T-helper 1 cell (primary cell): ENCODE measurements at places on chromosomes 7 and 10.

DNA sequence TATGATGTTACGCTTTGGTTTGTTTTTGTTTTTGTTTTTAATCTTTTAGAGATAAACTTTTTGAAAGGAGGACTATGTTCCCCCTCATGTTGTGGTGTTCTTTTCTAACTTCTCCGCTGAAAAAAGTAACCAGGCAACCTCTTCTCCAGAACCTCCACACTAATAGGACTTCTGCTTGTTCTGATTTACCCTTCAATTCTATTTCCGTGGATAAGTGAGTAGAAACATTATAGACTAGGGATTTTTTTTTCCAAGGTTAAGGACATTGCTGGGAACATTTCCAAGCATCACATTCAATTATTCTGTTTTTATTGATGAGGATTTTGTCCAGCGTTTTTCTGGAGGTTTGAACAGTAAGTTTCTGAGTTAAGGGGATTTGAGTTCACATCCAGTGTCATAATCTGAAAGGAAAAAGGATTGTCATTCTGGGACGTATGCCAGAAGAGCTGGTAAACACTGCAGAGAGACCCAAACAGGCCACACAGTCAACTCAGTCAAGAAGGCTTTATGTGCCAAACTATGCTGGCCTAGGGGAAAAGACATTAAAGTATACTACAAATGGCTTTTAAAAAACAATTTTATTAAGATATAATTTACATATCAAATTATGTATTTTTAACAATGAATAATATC is 28.3 kb upstream of the RALA start:
- no peak for DNase-seq

- no peak for DNase-seq
Observed at GRCh38 chr10:85187047-85187446, 858.7 kb downstream of the CCSER2 start.

DNA sequence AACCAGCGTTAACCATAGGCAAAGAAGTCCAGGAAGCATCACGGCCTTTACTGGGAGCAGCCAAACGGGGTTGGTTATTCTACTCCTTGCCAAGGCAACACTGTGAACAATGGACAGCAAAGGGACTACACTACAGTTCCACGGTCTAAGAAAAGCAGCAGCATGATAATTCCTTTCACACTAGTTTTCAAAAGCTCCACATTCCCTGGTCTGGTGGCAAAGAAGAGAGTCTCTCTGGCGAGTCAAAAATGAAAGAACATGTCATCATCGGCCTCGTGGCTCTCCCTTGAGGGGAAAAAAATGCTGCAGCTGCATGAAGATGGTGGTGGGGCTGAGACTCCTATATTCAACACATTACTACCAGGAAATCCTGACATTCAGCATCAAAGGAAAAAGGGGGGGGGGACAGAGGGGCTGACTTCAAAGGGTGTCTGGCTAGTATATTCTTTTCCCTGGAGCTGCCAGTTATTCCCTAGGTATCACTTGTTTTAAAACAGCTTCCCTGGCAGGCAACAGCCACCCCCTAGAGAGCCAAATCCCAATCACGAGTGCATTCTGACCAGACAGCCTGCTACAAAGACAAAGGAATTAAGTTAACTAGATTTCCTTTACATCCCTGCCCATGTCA is 49.1 kb downstream of the SLC37A3 start:
- no peak for DNase-seq

- no peak for DNase-seq
Observed at GRCh38 chr7:5302577-5302976, 19.8 kb downstream of the SLC29A4 start.

DNA sequence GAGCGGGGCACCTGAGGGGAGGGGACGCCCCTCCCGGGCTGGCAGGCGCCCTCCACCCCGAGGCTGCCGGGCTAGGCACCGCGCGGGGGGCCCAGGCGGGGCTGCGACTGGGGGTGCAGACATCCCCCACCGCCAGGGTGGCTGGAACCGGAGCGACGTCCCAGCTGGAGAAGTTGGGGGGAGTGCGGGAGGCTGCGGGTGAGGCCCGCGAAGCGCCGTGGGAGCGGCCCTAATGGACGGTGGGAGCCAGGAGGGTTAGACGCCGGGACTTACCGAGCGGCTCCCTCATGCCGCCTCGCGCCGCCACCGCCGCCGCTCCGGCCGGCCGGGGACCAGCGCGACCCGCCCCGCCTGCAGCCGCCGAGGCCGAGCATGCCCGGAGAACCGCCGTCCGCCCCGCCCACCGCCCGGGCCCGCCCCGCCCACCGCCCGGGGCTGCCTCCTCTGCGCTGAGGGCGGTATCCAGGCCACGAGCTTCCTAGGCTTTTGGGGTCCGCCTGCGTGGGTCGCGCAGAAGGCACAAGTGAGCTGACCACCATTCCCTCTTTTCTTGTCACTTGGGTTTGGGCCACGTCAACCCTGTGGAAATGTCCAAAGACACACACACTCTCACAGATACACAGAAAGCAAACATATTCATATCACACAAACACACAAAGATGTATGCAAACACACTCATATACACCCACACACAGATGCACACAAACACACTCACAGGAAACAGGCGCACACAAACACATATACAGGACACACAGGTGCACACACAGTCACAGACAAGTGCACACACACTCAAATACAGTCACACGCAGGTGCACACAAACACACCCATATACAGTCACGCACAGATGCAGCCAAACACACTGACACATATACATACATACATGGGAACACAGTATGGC is at the start of gene JCAD:
TSS of gene JCAD (minus strand) at position 378 of the 899 bp plus-strand sequence. CDS start 11,774 bp downstream, outside the sequence.
- DNase-seq: no peak

GRCh38 chr10:42553064-42553407 is 85.3 kb downstream of the ZNF33B start:
- DNase-seq: no peak

- DNase-seq: no peak
Observed at GRCh38 chr10:124745252-124745651, 1.1 kb upstream of the FAM53B start.

DNA sequence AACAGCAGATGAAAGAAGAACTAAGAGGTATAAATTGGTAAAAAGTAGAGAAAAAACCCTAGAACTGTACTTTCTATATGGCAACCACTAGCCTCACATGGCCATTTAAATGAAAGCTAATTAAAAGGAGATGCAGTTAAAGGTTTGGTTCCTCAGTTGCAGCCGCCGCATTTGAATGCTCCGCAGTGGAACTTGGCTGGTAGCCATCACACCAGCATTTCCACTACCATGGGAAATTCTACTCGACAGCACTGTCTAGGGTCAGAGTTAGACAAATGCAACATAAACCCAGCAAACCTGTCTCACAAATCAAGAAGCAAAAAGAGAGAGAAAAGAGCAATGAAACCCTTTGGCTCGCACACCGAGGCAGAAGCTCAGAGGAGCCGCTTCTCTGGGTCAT is 29.7 kb downstream of the VIPR2 start:
- DNase-seq: no peak

DNA sequence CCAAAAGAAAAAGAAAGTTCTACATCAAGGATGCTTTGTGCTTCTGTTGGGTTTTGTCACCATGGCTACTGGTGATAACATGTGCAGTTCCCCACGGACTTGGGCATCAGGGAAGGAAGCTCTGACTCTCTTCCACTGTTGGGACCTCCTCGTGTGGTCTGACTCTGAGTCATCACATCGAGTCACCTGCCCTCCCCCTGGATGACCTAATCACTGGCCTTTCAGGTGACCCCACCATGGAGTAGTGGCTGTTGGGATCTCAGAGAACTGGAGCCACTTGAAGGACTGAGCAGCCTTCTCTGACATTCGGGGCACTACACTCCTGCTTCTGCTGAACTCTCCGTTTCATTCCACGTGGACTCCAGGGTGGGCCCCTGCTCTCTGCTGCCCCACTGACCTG is 60.8 kb upstream of the DOCK1 start:
- DNase-seq: no peak

GRCh38 chr10:60148266-60148840 is 241.3 kb downstream of the ANK3 start:
- no peak for DNase-seq

GRCh38 chr10:14859043-14859442 is 19.6 kb upstream of the SUV39H2 start:
- DNase-seq: no peak

DNA sequence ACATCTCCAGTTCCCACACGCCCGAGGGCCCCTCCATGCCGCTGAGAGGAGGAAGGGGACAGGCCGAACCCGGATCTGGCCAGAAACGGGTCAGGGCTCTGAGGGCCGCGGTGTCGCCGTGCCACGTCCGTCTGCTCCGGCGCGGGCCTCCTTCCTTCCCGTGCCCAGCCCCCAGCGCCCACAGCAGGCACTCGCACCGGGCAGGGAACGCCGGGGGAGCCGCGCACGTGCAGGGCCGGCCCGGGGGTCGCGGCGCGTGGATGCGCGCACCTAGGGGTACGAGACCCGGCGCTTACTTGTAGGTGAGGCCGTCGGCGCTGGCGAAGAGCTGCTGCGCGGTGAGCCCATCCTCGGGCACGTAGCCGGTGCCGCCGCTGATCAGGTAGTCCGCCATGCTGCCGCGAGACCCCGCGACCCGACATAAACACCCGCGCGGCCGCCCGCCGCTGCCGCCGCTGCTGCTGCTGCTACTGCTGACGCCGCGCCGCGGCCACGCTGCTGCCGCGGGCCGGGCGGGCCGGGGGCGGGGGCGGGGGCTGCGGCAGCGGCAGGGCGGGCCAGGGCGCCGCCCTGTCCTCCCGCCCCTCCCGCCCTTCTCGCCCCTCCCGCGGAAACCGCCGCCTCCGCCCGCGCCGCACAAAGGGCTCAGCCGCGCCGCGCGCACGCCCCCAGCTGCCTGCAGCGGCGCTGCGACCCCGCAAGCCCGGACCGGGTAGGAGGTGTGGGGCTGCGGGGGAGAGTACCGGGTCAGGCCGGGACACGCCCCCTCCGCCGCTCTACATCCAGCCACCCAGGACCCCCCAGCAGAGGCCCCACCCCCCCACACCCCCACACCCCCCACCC is 4.1 kb downstream of the IMPDH1 start:
- DNase-seq: peak; percentile 68

DNA sequence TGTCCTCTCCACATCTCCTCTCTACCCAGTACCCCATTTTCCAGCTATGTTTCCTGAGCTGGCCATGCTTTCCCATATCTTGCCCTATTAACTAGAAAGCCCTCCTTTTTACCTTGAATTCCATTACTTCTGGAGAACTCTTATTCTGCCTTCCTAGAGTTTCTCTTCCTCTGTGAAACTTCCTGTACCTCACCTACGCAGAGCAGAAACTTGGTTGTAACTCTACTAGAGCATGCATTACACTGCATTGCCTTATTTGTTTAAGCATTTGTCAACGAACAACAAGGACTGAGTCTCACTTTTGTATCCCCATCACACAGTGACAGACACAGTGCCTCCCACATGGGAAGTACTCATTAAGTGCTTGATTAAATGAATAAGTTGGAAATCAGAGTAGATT is 36.4 kb downstream of the VCL start:
- DNase-seq: no peak

DNA sequence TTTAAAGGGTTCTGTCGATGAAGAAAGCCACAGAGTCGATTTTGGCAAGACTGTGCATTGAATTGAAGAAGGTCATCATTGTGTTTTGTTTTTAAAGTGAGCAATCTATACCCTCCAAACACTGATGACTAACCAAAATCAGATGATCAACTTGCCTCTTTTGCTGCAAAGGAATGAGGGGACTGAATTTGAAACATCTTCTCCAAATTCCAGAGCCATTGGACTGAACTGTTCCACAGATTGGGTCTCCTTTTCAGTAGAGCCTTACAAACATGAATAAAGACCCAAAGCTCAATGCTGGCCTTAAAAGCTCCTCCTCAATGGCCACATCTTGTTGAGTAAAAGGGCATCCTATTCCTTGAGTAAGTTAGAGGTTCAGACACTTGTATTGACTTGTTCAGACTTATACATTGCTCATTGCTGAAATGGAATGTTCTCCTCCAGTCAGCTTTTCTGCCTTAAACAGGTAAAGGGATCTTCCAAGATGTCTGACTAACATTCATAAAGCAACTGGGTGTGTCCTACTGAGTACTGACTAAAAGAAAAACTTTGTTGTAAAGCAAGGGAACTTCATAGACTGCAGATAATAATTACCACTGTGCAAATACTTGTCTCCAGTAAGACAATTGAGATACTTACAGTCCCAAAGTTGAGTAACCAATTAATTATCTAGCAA is 630.6 kb downstream of the KCNMA1 start:
- DNase-seq: no peak

DNA sequence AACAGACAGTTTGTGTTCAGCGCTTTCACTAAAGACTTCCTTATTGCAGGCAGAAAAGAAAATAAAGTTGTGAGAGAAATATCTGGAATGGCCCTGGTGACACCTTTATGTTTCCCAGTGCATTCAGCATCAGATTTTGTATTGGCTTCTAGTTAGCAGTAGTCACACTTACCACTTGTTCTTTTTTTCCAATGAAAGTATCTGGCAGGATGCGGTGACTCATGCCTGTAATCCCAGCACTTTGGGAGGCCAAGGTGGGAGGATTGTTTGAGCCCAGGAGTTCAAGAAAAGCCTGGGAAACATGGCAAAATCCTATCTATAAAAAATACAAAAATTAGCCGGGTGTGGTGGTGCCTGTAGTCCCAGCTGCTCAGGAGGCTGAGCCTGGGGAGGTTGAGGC is 649.6 kb downstream of the LRMDA start:
- DNase-seq: no peak

GRCh38 chr7:28190077-28190710 is 9.6 kb upstream of the JAZF1 start:
- DNase-seq: no peak

- DNase-seq: no peak
Observed at GRCh38 chr7:158837790-158838637, 8.7 kb upstream of the ESYT2 start.

GRCh38 chr10:11373717-11374171 is 237.7 kb downstream of the USP6NL start:
- DNase-seq: no peak

GRCh38 chr7:24059775-24060174 is 224.2 kb upstream of the NPY start:
- no peak for DNase-seq

DNA sequence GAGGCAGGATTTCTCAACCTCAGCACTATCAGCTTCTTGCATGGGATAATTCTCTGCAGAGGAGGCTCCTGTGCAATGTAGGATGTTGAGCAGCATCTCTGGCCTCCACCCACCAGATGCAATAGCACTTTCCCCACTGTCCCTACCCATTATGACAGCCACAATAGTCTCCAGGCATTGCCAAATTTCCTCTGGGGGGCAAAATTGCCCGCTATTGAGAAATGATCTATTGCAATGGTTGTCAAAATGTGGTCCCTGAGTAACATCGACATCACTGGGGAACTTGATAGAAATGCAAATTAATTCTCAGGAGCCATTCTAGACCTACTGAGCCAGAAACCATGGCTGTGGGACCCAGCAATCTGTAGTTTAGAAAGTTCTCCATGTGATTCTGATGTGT is 7.0 kb downstream of the KCNK18 start:
- no peak for DNase-seq

DNA sequence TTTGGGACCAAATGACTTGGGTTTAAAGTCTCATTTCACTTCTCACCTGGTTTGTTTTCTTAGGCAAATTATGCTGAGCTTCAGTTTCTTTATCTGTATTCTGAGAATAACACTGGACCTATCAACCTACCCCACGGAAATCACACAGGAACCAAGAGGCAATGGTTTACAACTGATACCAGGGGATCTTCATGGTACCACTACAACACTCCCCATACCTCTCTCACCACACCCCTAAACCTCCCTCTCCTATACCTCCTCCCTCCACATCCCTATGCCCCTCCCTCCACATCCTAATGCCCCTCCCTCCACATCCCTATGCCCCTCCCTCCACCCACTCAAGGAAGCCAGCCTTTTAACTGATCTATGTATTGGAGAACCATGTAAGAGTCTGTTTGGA is 9.9 kb downstream of the FAM204A start:
- DNase-seq: no peak
